ENCODE measurements at places on chromosomes 1 and 21.

DNA sequence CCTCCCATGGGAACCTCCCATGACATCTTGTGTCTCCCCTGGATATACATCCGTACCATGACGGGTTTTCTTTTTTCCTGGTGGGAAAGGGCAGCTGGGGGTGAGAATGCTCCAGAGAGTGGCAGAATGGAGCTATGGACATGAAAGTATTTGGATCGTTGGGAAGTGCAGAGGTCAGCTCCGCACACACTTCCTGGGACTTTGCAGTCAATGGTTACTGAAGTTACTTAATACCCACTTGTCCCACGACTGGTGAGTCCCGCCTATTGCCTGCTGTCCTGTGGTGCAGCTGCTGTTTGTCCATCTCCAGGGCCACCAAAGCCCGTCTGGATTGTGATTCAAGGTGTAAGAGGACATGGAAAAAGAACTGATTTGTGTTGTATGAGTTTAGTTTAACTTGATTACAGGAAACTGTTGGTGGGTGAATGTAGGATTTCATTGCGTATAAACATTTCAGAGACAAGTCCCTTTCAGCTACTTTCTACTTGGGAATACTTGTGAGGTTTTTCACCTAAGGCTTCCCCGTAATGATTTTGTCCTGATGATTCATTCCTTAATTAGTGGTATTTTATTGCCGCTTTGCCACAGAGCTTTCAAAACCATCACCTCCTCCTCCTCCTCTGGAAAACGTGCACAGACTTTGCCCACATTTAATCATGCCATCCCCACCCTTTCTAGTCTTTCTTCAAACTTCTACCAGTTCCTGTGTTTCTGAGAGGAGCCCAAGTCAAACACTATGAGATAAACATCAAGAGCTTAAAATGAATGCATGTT, 308.8 kb downstream of the KIF26B start:
- DNase-seq = no peak

- DNase-seq = no peak
Measured at GRCh38 chr1:162719678-162720077, 70.8 kb upstream of the HSD17B7 start.

DNA sequence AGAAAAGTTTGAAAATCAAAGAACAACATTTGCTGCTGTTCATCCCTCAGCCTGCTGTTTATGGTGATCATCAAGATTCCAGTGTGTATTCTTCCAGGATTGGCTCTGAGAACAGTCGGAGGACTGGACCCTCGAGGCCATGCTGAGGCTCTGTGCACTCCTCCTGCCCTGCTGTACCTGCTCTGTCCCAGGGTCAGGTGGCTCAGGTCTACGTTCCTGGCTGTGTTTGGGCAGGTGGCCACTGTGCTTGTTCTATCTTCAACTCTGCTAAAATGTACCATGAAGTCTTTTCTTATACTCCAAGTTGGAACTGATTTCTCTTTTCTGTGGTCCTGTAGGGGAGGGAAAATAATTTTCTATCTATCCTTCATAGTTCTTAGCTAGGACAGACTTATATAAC, 175.9 kb downstream of the RWDD3 start:
- no peak for DNase-seq

- DNase-seq = no peak
Measured at GRCh38 chr21:22691658-22692057, 1693.4 kb downstream of the NCAM2 start.

- no peak for DNase-seq
Measured at GRCh38 chr1:33348194-33348593, 27.3 kb upstream of the A3GALT2 start.

DNA sequence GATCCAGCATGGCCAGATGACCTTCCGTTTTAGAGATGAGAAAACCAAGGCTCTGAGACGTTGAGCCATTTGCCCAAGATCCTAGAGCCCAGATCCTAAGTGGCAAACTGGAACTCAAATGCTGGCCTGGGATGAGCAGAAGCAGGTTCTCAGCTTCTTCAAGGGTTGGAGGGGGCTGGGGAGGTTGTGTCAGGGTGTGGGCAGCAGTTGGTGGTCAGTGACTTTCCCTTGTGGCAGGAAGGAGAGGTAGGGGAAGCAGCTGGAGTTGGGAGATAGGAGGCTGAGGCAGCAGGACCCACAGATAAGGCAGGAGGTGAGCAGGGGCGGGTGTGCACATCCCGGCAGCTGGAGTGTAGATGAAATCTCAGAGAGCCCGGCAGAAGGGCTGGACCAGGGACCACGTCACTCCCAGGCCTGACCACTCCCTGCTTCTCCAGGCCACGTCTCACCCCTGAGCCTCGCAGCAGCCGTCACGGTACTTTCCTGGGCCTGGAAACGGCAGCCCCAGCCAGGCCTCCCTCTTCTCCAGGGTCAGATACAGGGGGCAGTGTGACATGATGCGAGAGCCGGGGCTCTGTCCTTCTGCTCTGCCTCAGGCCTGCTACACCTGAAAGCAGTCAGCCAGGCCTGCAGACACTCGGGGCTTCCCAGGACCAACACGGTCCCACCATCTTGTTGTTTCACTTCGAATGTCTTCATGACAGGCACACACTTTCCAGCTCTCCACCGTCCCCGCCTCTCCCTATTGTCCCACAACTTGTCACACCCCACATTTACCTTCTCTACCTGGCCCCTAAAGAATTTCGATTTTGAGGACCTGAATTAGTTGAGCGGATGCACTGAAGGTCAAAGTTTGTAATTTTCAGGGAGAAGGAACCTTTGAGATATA, 11.5 kb upstream of the LAPTM5 start:
- no peak for DNase-seq

- no peak for DNase-seq
Measured at GRCh38 chr21:28237661-28238060, 755.0 kb downstream of the LTN1 start.

DNA sequence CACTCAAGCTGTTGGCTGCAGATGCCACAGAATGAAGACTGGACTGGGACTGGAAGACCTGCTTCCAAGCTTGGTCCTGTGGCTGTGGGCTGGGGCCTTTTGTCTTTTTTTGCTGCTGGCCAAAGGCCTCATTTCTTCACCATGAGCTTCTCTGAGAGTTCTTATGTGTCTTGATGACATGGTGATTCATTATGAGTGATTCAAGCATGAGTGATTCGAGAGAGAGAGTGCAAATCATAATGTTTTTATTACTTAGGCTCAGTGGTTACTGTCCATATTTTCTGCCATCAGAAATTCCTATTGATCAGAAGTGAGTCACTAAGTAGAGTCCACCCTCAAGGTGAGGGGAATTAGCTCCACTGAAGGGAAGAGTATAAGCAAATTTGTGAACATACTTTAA, 94.0 kb downstream of the PCP4 start:
- no peak for DNase-seq
